ENCODE measurements at places on chromosomes 2 and 18. TPM values are rescaled to one million over a fixed set of nuclear protein-coding genes. Genes with fewer than 3 reads are reported as not detected.

Gene PLEKHH2
- polyA plus RNA-seq = 37.4 TPM

Gene GCG
- polyA plus RNA-seq = 17.0 TPM

Gene FOXI3
- not detected for polyA plus RNA-seq

Gene STAT1
- polyA plus RNA-seq = 30.8 TPM

- DNase-seq = no peak
Measured at GRCh38 chr2:216765761-216766262, 70.5 kb upstream of the IGFBP5 start.

DNA sequence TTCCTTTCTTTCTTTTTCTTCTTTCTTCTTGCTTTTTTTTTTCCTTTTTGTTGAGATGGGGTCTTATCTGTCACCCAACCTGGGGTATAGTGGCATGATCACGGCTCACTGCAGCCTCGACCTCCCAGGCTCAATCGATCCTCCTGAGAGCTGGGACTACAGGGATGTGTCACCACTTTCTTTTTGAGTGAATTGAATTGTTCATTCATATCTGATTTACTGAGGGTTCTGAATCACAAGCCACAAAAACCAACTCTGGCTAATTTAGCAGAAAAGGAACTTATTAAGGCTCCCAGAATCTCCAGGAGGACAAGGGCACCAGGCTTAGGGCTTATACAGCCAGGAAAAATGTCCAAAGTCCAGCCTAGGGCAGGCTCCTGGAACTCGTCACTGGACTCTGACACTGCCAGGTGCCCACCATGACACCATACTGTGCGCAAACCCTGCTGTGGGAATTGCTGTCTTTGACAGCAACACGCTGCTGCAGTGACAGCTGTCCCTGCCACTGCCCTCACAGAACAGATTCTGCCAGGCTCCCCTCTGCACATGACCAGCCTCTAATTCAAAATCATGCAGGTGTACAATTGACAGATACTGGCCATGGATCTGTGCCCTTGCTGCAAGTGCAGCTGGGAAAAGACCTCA lies 42.9 kb upstream of the EML6 start:
- DNase-seq = no peak

GRCh38 chr18:31610286-31611205 lies 18.9 kb downstream of the TTR start:
- no peak for DNase-seq

GRCh38 chr2:69315160-69315761 lies 71.8 kb downstream of the GFPT1 start:
- DNase-seq = no peak

DNA sequence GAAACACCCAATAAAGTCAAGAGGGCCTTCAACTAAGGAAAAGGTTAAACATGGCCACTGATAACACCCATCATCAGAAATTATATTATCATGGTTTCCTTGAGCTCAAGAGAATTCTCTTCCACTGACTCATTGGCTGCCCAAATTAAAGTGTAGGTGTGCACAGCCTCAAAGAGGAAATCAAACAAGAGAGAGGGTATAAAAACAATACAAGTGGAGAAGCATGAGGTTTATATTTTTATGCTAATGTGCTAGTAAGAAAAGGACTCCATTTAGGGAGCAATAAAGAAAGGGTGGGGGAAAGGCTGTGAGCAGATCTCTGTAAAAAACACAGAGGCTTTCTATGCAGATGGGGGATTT lies 168.8 kb upstream of the VRK2 start:
- no peak for DNase-seq

DNA sequence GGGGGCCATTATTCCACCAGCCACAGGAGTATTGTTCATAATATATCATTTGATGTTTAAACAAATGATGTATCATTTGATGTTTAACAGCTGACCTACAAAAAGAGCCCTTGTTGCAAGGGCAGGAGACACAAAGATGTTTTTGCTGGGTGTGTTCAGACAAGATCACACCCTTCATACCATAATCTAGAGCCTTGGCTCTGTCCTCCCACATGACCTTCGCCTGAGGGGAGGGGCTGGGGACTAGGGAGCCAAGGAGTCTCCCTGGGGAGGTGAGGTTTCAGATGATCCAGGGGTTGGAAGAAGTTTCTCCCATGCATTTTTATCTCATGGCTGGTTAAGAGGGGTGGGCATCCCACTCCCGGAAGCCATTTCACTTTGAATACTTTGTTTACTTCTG lies 33.5 kb downstream of the CDC42EP3 start:
- no peak for DNase-seq

DNA sequence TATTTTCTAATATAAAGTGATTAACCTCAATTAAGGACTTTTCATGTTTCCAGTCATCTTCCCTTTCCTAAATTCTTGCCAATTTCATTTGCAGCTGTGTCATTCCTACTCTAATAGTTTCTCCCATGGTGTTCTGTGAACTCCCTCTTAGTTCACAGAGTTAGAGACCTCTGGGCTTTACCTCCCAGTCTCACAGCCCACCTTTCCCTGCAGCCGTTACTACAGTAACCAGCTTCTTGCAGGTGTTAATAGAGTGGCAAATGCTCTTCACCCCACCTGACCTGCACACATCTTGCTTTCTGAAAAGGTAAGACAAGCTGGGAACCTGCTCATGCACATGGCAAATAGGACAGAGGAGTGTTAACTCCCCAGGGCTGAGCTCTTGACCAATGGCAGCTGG lies 250.1 kb downstream of the FBXO15 start:
- DNase-seq = no peak

Data from muscle of arm (tissue), 14 donors.